ENCODE measurements at places on chromosomes 3 and 15.
A peak's percentile ranks its signal among the peaks of the same experiment; 100 is the strongest.

GRCh38 chr3:18100121-18100520 lies 325.0 kb downstream of the SATB1 start:
- DNase-seq, result no peak
- no peaks in the 10 kb centered on the region for H3K36me3 ChIP-seq
- no peak overlapping the region for H3K27ac ChIP-seq

DNA sequence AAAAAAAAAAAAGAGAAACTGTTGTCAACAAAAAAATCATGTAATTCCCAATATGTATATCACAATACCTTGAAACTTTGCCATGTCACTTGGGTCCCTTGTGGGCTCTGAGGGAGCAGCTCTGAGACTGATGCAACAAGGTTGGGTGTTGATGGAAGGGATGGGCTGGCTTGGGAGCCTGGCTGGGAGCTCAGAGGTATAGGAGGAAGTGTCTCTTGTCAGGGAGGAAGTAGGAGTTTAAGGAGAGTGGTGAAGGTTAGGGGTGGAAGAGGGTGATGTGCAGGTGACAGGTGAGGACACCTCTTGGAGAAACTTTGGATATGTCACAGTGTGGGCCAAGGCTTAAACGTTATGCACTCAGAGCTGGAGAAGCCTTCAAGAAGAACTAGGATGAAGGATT lies 2.0 kb upstream of the TM6SF1 start:
- no peak overlapping the region for H3K27ac ChIP-seq
- H3K4me3 ChIP-seq, result no peak overlapping the region
- H3K4me1 ChIP-seq, result peaks cover 30% of the 10 kb centered on the region
- no peak for DNase-seq
- H3K36me3 ChIP-seq, result peaks cover 15% of the 10 kb centered on the region

GRCh38 chr15:50718700-50719125 lies 32.1 kb upstream of the TRPM7 start:
- peaks cover 21% of the 10 kb centered on the region for H3K36me3 ChIP-seq
- no peak overlapping the region for H3K4me3 ChIP-seq
- no peak for DNase-seq

DNA sequence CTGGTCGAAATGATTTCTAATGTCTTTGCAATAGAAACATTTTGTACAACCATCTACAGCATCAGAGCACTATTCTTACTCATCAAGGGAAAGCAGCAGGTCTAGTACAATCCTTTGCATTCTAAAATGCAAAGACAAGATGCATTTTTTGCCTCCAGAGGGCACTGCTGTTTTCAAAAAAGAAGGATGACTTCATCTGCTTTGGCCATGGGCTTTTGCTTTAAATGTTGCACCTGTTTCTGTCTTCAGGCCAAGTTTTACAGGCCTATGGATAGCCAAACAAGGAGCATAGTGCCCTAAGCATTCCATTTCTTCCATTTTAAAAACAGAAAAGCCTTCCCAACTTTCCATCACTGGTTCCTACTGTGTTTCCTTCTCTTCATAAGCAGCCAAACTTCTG lies 3.4 kb downstream of the PARP9 start:
- peak overlapping the region; percentile 14 for H3K4me3 ChIP-seq
- peaks cover 54% of the 10 kb centered on the region for H3K4me1 ChIP-seq
- H3K27ac ChIP-seq, result peak overlapping the region; percentile 82
- peaks cover 68% of the 10 kb centered on the region for H3K36me3 ChIP-seq
- H3K27me3 ChIP-seq, result no peaks in the 10 kb centered on the region
- peak; percentile 77 for DNase-seq

- H3K27ac ChIP-seq, result no peak overlapping the region
- H3K36me3 ChIP-seq, result peaks cover 21% of the 10 kb centered on the region
- no peak for DNase-seq
These were observed 2.9 kb downstream of the CCRL2 start for GRCh38 chr3:46409739-46410489.

- H3K4me1 ChIP-seq, result no peaks in the 10 kb centered on the region
These were observed 441.2 kb downstream of the ROBO1 start for GRCh38 chr3:79326642-79327041.

GRCh38 chr15:33618350-33618749 lies 307.6 kb downstream of the RYR3 start:
- H3K36me3 ChIP-seq, result no peaks in the 10 kb centered on the region
- H3K4me3 ChIP-seq, result no peak overlapping the region
- H3K4me1 ChIP-seq, result no peaks in the 10 kb centered on the region
- H3K27ac ChIP-seq, result no peak overlapping the region
- H3K27me3 ChIP-seq, result no peaks in the 10 kb centered on the region

GRCh38 chr3:118818386-118818785 lies 216.3 kb downstream of the IGSF11 start:
- H3K36me3 ChIP-seq, result no peaks in the 10 kb centered on the region
- no peak overlapping the region for H3K4me3 ChIP-seq
- no peak overlapping the region for H3K27ac ChIP-seq

GRCh38 chr3:122365073-122365472 lies 18.0 kb downstream of the MIX23 start:
- no peak overlapping the region for H3K4me3 ChIP-seq
- peaks cover 7% of the 10 kb centered on the region for H3K4me1 ChIP-seq
- DNase-seq, result no peak
- peaks cover 30% of the 10 kb centered on the region for H3K36me3 ChIP-seq
- no peak overlapping the region for H3K27ac ChIP-seq

GRCh38 chr15:33135355-33135781 lies 59.1 kb downstream of the FMN1 start:
- H3K36me3 ChIP-seq, result no peaks in the 10 kb centered on the region
- H3K4me1 ChIP-seq, result no peaks in the 10 kb centered on the region
- H3K27me3 ChIP-seq, result no peaks in the 10 kb centered on the region
- no peak overlapping the region for H3K4me3 ChIP-seq

DNA sequence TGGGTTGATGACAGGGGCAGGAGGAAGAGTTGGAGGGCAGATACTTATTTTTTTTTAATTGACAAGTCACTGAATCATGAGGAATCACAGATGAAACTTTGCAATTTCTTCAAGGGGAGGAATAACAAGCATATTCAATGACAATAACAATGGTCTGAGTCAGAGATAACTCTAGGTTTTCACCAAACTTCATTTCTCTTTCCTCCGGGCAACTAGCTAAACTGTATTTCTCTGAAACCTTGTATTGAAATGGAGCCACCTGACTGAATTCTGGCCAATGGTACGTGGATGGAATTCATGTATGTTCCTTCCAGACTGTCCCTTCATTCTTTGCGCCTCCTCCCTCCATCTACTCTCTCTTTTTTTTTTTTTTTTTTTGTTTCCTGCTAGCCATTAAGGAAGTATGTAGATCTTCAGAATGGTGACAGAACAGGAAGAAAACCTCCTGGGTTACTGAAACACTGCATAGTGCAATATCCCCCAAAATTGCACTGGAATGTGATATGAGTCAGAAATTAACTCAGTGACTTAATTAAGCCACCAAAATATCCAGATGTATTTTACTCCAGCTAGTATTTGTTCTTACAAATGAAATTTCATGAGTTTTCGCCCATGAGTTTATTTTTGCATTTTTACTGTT lies 495.4 kb downstream of the OTOL1 start:
- H3K27me3 ChIP-seq, result no peaks in the 10 kb centered on the region
- no peaks in the 10 kb centered on the region for H3K4me1 ChIP-seq
- no peak for DNase-seq
- no peaks in the 10 kb centered on the region for H3K36me3 ChIP-seq
- H3K4me3 ChIP-seq, result no peak overlapping the region

GRCh38 chr3:23183731-23184130 lies 19.4 kb upstream of the UBE2E2 start:
- peaks cover 7% of the 10 kb centered on the region for H3K27me3 ChIP-seq
- no peaks in the 10 kb centered on the region for H3K4me1 ChIP-seq
- H3K27ac ChIP-seq, result no peak overlapping the region
- DNase-seq, result no peak

DNA sequence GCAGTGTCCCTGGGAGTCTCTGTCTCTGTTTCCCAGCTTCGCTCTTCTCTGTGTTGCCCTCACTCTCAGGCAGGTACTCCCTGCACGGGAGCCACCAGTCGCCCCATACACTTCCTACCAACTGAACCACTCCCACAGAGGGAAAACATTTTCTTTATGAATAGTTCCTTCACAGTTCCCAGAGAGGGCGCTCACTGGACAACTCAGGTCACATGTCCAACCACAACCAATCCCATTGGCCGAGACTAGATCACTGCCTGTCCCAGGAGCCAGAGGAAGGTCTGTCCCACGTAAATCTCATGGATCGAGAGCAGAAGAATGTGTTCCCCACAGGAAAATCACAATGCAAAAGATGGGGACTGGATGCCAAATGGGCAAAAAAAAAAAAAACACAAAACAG lies 26.1 kb downstream of the GRK7 start:
- no peak for DNase-seq
- H3K36me3 ChIP-seq, result no peaks in the 10 kb centered on the region
- H3K27me3 ChIP-seq, result no peaks in the 10 kb centered on the region
- no peak overlapping the region for H3K4me3 ChIP-seq
- no peak overlapping the region for H3K27ac ChIP-seq
- peaks cover 6% of the 10 kb centered on the region for H3K4me1 ChIP-seq

- no peak for DNase-seq
- H3K36me3 ChIP-seq, result no peaks in the 10 kb centered on the region
- H3K27me3 ChIP-seq, result no peaks in the 10 kb centered on the region
- no peak overlapping the region for H3K4me3 ChIP-seq
- H3K27ac ChIP-seq, result no peak overlapping the region
These were observed 437.3 kb downstream of the TBL1XR1 start for GRCh38 chr3:176759815-176760506.

DNA sequence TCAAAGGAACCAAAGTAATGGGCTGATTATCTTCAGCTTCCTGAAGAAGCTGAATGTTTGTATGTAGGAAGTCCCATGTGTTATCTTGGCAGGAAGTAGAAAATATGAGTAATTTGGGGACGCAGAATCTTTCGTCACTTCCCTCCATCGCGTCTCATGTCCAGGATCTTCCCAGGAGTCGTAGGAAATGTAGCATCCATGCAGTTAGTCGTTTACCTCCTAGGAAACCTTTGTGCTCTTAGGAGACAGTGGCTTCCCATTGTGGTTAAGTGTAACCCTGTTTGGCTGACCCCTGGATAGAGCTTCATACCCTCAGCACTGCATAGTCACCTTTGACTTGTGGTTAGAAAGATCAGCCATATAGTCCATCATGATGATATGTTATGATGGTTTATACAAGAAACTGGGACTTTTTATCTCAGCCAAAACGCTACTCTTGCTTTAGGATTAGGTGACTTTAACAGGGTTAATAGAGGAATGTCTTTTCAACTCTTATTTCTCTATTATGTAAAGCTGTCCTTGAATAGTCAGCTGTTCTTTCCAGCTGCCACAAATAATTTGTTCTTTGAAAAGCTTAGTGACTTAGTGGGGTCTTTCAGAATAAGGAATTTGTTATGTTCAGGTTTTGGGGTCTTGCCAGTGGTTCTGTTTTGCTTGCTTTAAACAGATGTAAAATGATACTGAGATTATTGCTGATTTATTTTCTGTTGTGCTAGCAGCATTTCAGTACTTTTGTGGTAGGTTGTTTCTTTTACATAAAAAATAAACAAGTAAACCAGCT lies 92.2 kb downstream of the KLHL25 start:
- no peaks in the 10 kb centered on the region for H3K27me3 ChIP-seq
- peaks cover 65% of the 10 kb centered on the region for H3K4me1 ChIP-seq
- DNase-seq, result peak; percentile 38
- peak overlapping the region; percentile 50 for H3K4me3 ChIP-seq

DNA sequence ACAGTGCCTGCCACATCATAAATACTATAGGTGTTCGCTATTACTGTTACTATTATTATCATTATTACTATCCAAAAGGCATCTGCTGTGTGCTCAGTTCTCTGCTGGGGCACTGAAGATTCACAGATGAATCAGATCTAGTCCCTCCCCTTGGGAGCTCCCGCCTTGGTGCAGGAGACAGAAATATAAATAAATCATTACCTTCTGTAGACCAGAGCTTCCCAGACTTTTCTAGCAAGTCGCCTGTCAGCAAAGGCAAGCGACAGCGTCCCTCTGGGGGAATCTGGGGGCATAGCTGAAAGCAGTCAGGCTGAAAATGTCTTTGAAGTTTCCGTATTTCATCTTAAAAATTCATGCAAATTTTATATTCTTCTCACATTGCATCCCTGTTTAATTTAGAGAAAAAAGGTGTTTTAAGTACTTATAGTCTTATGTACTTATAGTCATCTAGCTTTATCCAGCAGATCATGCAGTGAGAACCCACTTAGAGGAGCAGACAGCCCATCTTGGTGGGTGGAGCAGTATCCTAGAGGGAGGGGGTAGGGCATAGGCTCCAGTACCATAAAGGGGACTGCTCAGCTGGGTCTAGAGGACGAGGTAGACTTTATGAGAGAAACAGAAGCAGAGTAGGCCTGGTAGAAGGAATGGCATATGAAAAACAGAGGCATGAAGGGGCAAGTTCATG lies 10.4 kb upstream of the BRPF1 start:
- peaks cover 14% of the 10 kb centered on the region for H3K27me3 ChIP-seq
- peaks cover 5% of the 10 kb centered on the region for H3K4me1 ChIP-seq
- no peak for DNase-seq

DNA sequence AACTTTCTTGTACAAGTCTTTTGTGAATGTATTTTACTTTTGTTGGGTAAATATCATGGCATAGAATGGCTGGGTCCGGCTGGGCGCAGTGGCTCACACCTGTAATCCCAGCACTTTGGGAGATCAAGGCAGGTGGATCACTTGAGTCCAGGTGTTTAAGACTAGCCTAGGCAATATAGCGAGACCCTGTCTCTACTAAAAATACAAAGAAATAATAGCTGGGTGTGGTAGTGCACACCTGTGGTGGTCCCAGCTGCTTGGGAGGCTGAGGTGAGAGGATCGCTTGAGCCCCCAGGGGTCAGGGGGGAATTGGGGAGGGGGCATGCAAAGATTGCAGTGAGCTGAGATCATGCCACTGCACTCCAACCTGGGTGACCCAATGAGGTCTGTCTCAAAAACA lies 52.9 kb downstream of the ANP32A start:
- no peaks in the 10 kb centered on the region for H3K36me3 ChIP-seq
- no peak overlapping the region for H3K4me3 ChIP-seq
- no peak for DNase-seq
- H3K27ac ChIP-seq, result no peak overlapping the region
- peaks cover 45% of the 10 kb centered on the region for H3K27me3 ChIP-seq
